ENCODE measurements at places on chromosomes 7 and 10.

DNA sequence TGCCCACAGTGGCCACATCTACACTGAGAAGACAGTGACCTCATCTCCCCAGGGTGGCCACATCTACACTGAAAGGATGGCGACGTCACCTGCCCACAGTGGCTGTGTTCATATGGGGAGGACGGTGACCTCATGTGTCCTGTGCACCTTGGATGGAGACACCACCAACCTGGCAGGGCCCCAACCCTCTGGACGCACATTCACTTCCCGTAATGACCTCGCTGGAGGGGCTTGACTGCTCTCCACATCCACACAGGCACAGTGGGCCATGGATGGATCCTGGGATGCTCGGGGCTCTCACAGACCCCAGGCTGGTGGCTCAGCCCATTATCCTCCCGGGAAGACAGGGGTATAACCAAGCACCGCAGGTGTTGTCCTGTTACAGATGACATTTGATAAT is 69.7 kb upstream of the BTBD16 start:
- DNase-seq, result no peak

DNA sequence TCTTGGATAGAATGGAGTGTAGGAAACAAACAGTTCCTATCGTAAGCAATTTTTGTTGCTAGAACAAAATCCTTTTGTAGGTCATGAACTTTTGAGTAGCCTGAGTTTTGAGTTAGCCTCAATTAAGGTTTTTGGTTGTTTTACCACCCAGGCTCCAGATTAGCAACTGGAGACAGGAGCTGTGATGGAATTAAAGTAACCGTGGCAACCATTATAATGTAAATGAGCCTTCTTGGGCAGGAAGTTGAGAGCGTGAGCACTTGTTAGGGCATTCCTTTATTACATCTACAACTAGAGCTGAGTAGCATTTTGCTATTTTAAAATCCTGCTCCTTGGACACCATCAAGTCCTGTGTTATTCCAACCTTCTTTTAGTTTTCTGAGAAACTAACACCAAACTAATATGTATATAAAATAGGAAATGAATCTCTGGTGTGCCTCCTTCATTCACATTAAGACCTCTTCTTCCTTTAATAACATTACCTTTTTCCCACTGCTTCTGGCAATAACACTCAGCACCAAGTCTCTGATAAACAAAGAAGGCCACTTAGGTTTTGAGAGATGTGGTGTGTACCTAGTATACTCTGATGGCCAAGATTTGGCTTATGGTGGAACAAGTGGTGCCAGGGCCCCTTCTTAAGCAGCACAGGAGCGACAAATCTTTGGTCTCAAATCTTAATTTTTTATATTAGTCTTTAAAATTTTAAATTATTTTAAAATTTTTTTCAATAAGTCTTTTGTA is 34.0 kb downstream of the AHCYL2 start:
- no peak for DNase-seq

- no peak for DNase-seq
Observed at GRCh38 chr10:80569131-80569895, 31.6 kb downstream of the SH2D4B start.

GRCh38 chr7:28684650-28685241 is 272.4 kb downstream of the CREB5 start:
- no peak for DNase-seq

DNA sequence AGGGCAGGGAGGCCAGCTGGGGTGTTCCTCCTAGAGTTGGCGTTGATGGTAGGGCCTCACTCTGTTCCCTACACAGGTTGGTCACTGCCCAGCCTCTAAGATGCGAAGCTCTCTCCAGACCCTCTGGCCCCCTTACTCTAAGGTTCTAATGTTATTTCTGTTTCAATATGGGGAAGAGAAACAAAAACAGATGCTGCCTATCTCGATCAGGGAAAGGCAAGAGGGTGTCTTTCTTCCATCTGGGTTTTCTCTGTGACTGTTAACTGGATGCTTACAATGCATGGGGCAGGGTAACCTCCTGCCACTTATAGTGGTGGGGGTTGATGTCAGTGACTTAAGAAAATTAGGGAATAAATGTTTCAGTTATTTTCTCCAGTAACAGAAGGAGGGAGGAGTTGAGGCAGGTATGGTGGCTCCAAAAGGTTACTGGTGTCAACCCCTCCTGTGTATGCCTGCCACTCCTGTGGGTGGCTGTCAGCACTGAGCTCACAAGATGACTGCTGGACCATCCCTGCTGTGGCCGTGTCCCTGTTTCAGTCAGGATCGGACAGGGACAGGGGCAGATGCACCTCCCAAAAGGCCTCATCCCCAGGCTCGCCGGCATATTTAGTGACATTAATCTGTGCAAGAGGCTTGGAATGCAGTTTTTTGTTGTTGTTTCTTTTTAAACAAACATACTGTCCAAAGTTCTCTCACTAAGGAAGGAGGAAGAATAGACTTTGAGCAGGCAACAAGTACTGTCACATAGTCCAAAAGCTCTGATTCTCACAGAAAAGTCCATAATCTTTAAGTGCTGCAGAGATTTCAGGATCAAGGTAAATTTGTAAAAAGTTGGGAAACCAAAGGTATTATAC is 39.6 kb upstream of the SYPL1 start:
- no peak for DNase-seq

All from SK-N-DZ (cell line).